ENCODE measurements at places on chromosomes 5 and 9.

- no peak for DNase-seq
These were observed 51.0 kb upstream of the IFNK start for GRCh38 chr9:27473111-27473529.

- no peak for DNase-seq
These were observed 96.3 kb upstream of the KCNN2 start for GRCh38 chr5:114265432-114266060.

- DNase-seq, result no peak
These were observed 12.4 kb downstream of the POLK start for GRCh38 chr5:75524071-75524470.

- no peak for DNase-seq
These were observed 210.6 kb downstream of the GOLPH3 start for GRCh38 chr5:31963358-31964006.

DNA sequence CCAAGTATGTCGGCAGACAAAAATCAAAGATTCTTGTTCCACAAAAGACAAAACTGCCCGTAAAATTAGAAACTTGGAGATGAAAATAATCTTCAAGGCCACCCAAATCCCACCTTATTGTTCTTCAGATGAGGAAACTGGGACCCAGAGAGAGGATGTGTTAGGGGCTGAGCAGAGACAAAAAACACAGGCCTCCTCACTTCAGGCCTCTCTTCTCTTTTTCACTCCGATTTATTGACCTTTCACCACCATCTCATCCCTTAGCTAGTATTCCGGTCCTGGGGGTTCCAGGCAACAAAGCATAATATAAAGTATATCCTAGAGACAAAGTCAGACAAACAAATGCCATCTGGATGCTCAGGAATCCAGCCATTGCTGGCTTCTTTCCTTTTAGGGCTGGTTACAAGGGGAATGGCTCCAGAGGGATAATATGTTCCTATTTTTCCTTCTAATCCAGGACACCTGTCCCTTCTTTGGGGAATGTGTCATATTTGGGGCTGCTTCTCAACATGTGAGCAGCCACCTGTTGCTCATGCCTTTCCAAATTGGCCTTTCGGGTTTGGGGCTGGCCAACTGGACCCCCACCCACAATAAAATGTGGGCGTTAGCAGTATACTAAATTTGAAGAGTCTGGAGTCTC, 42.2 kb upstream of the AFAP1L1 start:
- DNase-seq, result no peak

DNA sequence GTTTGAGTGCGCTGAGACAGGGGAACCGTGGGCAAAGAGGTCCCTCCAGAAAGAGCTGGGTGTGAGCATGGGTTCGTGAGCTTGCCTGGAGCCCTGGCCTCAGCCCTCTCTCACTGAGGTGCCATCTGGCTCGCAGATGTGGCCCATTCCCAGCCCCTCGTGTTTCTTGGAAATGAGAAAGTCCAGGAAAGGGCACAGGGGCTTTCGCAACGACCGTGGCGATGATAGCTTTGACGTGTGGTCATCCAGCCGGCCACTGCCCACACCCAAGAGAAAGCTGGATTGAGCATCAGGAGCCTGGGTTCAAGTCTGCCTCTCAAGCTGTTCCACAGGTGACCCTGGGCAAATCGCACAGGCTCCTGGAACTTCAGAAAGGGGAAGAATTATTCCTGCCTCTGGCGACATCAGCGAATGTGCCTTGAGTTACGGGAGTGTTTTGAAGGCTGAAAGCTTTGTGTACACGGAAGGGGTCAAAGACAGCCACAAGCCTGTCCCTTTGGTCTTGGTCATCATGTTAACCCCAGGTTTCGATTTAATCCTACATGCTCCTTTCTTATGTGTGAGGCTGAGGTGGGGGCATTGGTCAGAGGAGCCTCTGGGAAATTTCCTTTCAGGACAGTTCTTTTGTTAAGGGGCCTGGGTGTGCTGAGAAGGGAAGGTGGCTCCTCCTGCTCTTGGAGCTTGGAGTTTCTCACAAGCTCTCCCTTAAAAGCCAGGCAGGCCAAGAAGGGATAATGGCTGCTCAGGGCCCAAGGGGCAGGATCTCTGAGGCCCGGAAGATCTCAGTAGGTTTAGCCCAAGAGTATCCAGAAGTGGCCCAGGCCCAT, 41.7 kb upstream of the IL17B start:
- DNase-seq, result no peak

DNA sequence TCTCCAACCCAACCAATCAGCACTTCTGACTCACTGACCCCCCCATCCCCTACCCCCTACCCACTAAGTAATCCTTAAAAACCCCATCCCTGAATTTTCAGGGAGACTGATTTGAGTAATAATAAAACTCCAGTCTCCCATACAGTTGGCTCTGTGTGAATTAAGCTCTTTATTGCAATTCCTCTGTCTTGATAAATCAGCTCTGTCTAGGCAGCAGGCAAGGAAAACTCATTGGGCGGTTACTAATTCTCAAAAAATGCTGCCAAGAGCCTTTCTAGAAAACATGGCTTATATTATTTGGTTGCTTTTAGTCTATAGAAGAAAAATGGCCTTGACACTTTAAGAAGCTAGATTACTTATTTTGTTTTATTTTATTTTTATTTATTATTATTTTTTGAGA, 131.7 kb downstream of the SUSD1 start:
- DNase-seq, result no peak

DNA sequence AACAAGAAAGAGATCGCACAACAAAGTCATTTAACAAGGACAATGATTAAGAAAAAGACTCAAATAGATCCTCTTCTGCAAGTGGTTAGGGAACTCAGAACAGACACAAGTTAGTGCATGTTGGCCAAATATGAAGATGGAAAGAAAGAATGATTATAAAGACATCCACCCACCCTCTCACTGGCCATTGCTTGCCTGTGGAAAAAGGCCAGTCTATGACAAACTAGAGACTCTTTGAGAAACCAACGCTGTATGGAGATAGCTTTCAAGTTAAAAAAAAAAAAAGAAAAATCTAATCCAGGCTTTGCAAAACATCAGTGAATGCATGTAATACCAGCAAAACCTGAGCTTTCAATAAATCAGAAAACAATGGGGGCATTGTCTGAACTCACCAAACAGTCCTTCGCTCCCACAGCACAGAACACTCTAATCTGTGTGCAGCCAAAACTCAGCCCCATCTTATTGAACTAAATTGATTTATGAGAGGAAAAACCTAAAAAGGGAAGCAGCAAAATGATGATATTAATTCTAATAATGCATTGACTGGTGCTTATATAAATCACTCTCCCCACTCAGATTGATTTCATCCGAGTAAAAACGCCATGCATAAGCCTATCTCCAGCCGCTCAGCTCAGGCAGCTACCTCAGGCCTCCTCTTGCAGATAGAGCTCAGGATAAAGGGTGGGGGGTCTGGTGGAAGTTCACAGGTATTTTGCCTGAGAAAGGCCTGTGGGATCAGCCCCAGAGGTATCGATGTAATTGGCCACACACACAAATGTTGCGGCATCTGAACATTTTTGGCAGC, 547.1 kb downstream of the CCDC171 start:
- DNase-seq, result no peak

DNA sequence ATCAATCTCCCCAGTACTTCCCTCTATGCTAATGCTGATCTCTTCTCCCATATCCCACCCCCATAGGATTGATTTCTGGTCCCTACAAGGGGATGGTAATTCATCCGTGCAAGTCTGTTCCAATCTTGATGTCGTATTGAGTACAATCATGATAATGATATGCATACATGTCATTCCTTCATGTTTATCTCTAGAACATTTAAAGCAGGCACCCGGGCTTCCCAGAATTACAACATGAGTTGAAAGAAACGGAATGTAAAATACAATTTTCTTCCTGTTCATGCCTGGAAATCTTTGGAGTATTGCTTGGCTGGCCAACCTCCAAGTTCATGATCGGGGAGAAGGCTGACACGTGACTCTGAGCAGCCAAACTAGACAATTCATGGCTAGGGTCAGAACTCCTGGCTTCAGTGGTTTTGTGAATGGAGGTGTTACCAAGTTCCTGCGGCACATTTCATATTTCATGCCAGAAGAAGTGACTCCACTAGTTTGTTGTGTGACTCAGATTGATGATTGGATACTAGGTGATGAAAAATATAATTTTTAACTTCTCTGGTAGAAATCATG, 66.6 kb downstream of the C9orf152 start:
- DNase-seq, result no peak

DNA sequence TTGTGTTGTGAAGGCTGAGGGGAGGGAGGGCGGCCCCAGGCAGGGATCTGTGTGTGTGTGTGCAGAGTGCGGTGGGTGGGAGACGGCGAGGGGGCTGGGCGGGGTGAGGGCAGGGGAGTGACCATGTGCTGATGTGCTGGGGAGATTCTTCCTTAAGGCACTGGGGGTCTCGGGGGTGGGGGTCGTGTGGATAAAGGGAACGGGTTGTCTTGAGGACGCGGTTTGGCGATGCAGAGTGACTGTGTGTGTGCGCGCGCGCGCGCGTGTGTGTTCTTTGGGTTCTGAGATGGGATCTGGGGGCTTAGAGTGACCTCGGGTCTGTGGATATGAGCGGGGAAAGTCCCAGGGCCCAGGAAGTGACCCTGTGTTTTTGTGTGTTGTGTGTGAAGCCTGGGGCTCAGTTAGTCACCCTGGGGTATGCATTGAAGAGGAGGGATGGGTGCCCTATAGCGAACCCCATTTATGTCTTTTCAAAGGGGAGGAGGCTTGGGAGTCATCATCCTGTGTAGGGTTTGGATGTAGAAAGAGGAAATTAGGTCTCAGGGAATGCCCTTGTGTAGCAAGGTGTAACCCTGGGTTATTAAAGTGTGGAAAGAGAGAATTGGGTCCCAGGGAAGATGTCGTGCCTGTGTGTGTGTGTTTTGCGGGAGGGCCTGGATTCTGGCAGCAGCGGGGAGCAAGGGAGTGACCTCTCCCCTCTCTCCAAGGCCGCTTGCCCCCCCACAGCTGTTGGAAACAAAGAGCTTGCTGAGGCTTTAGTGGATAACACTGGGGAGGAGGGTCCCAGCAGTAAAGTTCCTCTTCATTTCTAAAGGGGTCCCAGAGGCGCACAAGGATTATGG, 1.4 kb downstream of the TMEFF1 start:
- no peak for DNase-seq

GRCh38 chr5:135488727-135489465, 36.7 kb upstream of the TIFAB start:
- DNase-seq, result no peak

DNA sequence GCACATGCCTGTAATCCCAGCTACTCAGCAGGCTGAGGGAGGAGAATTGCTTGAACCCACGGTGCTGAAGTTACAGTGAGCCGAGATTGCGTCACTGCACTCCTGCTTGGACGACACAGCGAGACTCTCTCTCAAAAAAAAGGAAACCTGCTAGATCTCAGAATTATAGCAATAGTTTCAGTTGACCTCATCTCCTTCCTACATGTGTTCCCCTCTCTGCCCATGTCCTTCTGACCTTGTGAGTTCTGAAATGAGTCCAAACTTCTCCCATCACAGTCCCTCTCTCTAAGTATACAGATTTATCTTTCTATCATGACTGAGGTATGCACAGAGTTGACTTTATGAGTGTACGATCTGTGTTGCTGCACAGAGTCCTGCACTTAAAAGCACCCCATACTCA, 44.6 kb upstream of the SHOC1 start:
- DNase-seq, result no peak

DNA sequence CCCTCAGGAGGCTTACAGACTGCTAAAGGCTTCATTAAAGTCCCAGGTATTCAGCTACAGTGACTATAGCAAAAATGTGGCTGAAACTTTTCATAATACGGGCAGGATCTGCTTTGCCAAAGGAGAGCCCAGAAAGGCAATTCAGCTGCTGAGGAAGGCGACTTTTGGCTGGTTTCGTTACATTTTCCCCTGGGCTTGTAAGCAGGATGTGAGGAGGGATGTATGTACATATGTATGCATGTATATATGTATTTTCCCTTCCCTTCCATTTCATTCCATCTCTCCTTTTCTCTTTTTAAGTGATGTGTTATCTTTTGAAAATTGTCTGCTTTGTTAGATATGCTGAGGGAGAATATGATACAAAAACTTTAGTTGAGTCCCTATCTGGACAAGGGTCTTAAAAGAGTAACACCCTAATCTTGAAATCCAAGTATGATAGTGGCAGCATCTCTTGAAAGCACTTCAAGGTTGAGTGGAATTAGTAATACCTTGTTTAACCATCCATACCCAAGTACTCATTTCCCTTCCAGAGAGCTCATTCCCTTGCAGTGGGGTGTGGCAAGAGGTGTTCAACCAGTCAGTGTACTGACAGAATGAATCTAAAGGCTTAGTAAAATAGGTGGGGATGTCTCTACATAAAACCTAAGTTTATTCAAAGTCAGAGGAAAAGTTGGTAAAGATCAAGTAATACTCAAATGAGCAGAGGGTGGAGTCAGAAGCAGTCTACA, 28.7 kb downstream of the RAD1 start:
- no peak for DNase-seq

- DNase-seq, result no peak
These were observed 52.9 kb downstream of the COMMD10 start for GRCh38 chr5:116137544-116138378.

DNA sequence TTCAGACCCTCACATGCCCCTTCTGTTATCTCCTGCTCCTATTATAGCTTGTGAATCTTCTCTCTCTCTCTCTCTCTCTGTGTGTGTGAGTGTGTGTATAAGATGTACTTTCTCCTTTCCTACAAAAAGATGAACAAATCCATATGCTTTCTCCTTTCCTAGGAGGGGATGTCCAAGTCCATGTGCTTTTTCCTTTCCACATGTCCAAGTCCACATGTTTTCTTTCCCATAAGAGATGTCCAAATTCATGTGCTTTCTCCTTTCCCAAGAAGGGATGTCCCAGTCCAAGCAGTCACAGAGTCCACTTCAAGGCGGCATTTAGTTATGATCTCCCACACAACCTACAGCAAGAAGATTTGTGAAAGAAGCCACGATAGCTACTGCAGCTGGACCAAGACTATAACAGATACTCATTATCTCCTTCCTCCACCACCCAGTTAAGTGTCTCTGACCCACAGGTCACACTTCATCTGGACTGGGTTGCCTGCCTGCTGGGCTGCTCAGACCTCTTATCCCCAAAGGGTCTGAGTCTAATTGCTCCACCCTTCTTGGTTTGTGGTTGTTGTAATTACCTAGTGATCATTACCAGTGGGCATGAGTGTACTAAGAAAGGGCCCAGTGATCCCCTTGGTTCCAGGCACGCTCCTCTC, 18.4 kb upstream of the FOXI1 start:
- no peak for DNase-seq
